Stimulated activated CD4-positive, alpha-beta T cell treated with anti-CD3 and anti-CD28 coated beads, Interleukin-12 subunit alpha, Interleukin-12 subunit beta, amount 100 ng/mL, for 4 hours (primary cell): ENCODE measurements at places on chromosomes 2 and 18.

- DNase-seq: no peak
These were observed 59.2 kb upstream of the ATL2 start for GRCh38 chr2:38436227-38436664.

GRCh38 chr18:71329114-71329513, 1040.3 kb downstream of the SOCS6 start:
- no peak for DNase-seq

DNA sequence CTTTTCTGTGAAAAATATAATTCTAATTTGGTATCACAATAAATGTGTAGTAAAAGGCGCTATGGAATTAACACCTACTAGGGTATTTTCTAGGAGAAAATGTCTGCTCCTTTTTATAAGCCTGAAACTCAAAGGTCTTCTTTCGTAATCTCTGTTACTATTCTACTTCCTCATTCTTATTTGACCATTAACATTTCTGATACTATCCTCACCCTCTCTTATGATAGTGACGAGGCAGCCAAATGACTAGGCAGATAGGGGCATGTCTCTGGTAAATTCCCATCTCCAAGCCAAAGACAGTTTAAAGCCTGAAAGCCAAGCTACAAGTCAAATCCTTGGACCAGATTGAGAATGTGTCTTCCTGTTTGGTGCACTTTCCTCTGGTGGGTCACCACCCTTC, 251.7 kb downstream of the LRRTM4 start:
- no peak for DNase-seq

DNA sequence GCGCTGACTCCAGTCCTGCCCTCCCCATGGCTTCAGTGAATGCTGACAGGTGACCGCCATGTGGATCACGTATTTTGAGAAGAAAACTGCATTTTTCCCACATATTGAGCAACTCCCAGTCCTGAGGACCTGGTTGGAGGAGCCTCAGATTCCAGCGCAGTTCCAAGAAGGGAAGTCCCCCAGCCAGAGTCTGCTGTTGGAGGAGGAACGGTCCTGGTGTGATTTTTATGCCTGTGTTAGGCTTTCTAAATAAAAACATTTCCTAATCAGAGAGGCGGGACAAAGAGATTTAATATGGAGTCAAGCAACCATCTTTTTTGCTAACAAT, 32.3 kb upstream of the COL6A3 start:
- DNase-seq: no peak
